Left lobe of liver (tissue), 2 donors: ENCODE measurements at places on chromosomes 2 and 18.

DNA sequence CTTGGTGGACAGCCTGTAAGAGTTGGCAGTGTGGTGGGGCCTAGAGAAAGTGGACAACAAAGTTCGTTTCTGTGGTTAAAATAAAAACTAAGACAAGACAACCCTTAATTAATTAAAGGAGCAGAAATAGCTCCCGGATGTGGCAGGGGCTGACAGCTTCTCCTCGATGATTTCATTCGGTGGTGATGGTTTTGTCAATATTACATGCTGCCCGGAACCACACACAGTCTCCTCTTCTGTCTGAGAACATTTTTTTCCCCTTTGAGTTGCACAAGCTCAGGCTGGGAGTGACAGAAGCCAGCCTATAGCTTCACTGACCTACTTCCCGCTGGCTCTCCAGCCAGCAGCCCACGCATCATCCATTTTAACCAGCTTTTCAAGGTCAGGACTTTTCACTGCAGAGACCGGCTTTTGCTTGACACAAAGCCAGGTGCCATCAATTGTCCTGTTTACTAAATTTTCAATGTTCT lies 378.8 kb downstream of the SLC4A3 start:
- no peak for DNase-seq

GRCh38 chr2:59752071-59752470 lies 801.4 kb downstream of the BCL11A start:
- no peak for DNase-seq

DNA sequence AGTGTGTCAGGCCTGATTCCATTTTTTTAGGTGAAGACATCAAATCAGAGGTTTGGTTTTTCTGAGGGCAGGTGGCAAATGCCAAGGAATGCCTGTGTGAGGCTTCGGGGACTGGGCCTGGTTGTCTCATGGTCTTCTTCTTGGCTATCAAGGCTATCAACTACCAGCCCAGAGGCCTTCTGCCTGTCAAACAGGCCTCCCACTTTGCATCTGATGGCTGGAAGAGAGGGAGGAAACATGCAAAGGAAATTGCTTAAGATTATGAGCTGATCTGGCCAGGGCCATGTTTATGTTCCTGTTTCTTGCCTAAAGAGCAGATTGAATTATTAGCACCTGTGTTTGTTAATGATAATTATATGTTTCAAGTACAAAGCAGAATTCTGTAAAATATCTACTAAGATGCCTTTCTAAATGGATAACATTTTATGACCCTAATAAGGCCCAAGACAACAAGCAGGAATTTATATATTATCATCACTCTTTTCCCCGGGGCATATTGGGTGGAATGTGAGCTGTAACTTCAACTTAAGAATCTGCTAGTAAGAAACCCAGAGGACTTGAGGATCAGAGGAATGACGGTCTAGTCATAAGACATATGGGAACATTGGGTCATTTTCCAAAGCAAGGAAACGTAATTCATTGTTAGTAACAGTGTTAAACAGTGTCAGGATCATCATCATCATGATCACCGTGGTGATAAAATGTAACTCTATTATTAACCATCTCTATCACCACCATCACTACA lies 123.2 kb downstream of the LYPD6B start:
- DNase-seq = no peak

DNA sequence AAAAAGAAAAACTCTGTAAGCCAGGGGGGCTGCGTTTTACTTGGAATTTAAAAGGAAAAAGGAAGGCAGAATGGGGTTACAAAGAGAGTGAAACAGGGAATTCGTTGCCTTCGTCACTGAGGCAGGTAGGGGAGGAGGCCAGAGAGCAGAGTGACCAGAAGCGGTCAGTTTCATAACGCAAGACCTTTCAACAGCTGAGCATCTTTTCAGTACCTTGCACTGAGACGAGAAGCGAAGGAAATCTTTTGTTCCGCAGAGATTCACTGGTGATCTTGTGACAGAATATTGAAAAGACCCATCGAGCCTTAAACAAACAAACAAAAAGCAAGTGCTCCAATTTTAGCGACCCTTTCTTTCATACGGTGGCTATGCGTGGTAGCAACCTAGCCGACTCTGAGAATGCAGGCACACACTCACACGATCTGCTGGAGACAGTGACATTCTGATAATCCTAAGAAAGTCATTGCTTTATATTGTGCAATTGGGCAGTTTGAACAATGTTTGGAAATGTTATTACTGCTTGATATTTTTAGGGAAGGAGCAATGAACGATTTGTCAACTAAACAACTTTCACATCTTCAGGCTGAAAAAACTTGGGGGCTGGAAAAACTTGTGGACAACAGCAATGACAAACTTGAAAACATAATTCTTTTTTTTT lies 93.8 kb upstream of the ODC1 start:
- no peak for DNase-seq

- no peak for DNase-seq
Observed at GRCh38 chr18:4986066-4986465, 211.0 kb downstream of the AKAIN1 start.
